ENCODE measurements at places on chromosomes 1 and 21.

DNA sequence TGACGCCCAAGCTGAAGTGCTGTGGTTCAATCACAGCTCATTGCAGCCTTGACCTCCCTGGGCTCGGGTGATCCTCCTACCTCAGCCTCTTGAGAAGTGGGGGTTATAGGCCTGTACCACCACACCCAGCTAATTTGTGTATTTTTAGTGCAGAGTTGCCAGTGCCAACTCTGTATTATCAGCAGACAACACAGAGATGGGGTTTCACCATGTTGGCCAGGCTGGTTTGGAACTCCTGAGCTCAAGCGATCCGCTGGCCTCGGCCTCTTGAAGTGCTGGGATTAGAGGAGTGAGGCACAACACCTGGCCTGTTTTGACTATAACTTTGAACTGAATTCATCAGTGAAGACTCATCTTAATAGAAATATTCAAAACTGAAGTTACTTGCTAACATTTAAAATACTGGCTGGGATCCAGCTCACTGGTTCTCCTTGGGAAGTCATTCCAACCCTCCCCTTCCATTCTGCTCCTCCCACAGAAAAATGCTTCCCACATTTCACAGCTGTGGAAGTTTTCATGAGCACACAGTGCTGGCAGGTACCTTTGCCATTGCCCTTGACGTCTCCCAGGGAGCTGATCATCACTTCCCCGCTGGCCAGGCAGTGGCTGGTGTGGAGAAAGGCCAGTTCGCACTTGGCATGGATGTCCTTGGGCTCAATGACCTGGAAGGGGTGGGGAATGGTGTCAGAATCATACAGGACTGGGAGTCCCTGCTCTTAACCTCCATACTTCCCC, 4.7 kb downstream of the SELENBP1 start:
- no peak for DNase-seq

DNA sequence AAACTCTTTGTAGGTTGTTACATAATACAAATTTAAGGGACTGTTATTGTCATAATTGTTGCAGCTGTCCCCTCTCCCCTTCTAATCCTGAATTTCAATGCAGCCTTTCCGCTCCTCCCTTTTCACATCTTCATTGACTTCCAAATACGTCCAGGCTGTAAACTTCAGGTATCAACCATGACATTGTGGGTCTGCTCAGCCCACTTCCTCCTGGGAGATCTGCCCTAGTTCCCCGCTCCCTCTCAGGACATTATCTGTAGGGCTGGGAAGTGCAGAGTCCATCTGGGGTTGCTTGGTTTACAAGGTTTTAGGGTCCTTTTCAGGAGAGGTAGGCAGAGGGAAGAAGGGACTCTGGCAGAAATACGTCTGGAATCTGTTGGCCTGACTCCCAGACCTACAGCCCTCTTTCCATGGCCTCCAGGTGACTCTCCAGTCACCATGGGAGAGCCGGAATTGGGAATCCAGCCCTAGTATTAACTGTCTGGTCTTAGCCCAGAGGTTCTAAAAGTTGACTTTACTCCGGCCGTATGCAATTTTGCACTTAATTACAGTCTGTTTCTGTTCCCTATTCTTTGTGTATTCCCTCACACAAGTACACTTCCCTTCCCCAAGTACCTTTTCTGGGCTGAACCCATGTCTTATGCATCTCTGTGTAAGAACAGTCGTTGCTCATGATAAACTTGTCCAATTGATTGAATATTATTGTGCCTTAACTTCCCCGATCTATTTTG, 4.7 kb upstream of the DENND2D start:
- DNase-seq = no peak

DNA sequence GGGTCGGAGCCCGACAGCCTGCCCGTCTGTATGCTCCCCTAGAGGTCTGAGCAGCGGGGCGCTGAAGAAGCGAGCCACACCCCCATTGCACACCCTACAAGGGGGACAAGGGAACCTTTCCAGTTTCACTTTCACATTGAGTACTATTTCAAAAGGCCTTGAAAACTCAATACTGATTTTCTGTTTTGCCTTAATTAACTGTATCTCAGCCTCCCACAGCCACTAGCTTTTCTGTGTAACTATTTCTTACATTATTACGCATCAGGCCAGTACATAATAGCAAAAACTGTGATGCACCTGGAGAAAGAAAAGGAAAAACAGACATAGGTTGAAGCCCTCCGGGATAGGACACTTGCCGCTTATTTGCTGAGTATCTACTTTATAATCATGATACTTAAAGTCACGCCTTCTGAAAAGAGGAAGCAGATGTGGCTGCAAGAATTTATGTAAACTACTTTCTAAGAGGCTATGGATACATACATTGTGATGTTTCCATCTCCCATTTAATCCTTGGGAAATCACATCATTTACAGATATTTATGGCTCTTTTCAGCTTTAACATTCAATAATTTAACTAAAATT, 1719.5 kb downstream of the MRPL39 start:
- peak; percentile 10 for DNase-seq

- no peak for DNase-seq
Measured at GRCh38 chr1:11031624-11032262, 15.3 kb downstream of the MASP2 start.

- DNase-seq = no peak
Measured at GRCh38 chr1:182993746-182994145, 29.5 kb upstream of the LAMC1 start.

DNA sequence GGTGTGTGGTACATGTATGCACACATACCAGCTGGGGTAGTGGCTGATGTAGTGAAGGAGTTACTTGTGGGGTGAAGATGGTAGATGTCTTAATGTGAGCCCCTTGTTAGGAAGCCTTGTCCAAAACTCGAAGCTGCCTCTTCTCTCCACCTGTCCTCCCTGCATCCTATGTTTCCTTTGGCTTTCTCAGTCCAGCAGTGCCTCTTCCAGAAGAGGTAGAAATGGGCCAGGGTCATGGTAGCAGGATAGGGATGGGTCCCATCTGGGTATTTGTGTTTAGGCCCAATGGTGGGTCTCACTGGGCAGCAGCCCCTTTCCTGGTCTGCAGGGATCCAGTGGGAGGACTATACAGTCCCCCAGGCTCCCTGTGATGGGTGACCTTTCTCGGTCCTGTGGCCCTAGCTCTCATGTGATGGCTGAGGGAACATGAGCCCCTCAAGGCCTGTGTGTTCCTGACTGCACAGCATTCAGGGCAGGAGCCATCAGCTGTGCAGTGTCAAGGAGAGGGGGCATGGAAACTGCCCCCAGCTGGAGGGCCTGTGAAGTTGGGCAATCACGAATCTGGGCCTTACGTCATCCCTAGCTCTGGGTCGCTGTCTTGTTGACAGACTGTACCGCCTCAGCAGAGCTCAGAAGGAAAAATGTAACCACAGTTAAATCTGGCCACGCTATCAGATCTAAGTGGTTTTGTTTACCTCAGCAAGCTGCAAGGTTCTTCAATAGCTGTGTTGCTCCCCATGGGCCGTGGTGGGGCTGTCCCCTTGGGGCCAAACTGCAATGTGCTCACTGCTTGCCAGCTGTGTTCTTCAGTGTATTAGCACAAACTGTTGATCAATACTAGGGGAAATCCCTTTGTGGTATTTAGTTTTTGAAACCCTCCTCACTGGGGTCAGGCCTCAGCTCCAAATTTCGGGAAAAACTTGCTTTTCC, 82.7 kb downstream of the NOS1AP start:
- DNase-seq = peak; percentile 9

DNA sequence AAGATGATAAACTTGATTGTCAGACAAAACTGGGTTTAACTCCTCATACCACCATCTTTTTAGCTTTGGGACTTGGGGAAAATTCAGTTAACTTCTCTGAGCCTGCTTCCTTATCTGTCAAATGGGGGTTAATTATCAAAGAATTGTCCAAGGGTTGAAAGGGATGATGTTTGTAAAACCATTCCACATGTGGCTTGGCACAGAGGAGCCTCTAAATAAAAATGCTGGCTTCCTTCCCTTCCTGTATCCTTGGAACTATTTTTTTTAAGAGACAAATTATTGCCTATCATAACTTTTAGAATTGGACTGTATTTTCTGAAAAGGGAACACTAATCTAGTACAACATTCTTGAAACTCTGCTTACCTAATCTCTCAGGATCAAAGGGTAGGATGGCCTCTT, 143.4 kb upstream of the USP24 start:
- DNase-seq = no peak

DNA sequence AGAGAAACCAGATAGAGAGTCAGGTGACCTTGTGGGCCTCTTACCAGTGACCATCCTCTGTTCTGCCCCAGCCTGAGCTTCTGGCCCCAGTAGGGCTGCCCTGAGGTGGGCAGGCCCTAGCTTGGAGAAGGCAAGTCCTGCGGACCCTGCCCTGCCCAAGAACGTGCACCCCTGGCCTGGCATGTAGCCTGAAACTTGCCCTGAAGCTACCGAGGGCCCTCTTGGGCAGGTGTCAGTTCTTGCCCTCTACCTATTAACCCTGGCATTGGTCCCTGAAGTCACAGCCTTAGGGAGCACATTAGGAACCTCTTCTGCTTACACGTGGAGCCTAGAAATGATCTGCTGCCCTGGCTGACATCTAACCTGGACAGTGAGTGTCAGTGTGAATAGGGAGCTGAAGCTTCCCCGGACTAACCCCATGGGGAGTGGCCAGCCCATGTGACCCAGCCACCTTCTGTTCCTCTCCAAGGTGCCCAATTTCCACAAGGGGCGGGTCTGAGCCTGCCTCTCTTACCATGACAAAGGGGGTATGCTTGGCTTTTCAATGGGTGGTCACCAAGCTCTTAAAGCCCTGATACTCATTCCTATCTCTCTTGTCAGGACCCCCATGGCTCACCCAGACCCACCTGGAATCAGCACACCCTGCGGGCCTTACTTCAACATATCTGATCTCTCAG, 163.0 kb downstream of the ZSCAN20 start:
- no peak for DNase-seq

GRCh38 chr1:215052256-215053015, 30.1 kb upstream of the KCNK2 start:
- no peak for DNase-seq

- no peak for DNase-seq
Measured at GRCh38 chr1:145906954-145907753, 2.7 kb downstream of the ITGA10 start.

All from activated CD4-positive, alpha-beta T cell treated with anti-CD3 and anti-CD28 coated beads for 36 hours (primary cell).